Colonic mucosa (tissue), 4 donors: ENCODE measurements at places on chromosomes 5 and 9. TPM values are rescaled to one million over a fixed set of nuclear protein-coding genes. Genes with fewer than 3 reads are reported as not detected.

- no peak for DNase-seq
These were observed 206.0 kb upstream of the DMRTA1 start for GRCh38 chr9:22240619-22241018.

DNA sequence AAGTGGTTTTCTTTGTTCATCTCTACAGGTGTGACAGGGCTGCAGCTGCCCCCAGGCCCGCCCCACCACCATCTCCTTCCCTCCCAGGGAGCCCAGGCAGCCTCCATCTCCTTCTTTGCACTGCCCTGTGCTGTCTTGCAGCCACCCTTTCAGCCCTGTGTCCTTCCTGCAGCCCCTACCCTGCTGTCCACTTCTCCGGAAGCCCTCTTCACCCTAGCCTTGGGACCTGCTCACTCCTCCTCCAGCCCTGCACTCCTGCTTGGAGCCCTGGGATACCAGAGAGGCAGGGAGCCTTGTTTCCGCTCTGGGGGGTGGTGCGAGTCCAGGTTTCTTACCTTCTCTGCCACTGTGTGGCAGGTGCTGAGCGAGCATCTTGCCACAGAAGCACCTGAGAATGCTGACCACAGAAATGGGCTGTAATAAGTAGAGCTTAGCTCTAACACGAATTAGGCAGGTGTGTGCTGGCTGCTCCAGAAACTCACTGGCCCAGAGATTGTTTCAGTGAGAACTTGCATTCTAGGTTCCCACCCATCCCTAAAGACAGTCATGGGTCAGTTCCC is 51.3 kb upstream of the GADD45G start:
- no peak for DNase-seq

Gene PRRC1
- 79.9 TPM for total RNA-seq

Gene MRPL41
- 146 TPM for total RNA-seq

Gene GARNL3
- total RNA-seq, result 4.1 TPM
